ENCODE measurements at places on chromosomes 13 and 19. TPM values are rescaled to one million over a fixed set of nuclear protein-coding genes. Genes with fewer than 3 reads are reported as not detected.

Gene CBY2
- not detected for total RNA-seq

Gene NLRP9
- not detected for total RNA-seq

Gene NCAN
- total RNA-seq: not detected

Gene ZMYM2
- 62.4 TPM for total RNA-seq

Gene PSENEN
- 46.7 TPM for total RNA-seq

Gene IQCN
- total RNA-seq: 2.3 TPM

Gene ATXN8OS
- total RNA-seq: not detected

Gene PRKACA
- 62.6 TPM for total RNA-seq

Gene ARRDC5
- 0.24 TPM for total RNA-seq

Gene EDDM13
- 0.98 TPM for total RNA-seq

Gene SBK2
- not detected for total RNA-seq

Gene PTPRH
- not detected for total RNA-seq

Gene SERPINE3
- total RNA-seq: not detected

Gene TMEM238
- 9.7 TPM for total RNA-seq

Gene NCR1
- not detected for total RNA-seq

Gene CBLC
- not detected for total RNA-seq

Gene KASH5
- not detected for total RNA-seq

Gene IL11
- not detected for total RNA-seq

Gene CEACAM7
- not detected for total RNA-seq

Gene PSPN
- total RNA-seq: 1.5 TPM

- H3K36me3 ChIP-seq: peaks cover 8% of the 10 kb centered on the region
- H3K4me1 ChIP-seq: peaks cover 11% of the 10 kb centered on the region
- H3K27ac ChIP-seq: peak overlapping the region; percentile 58
- H3K4me3 ChIP-seq: no peak overlapping the region
- DNase-seq: no peak
Observed at GRCh38 chr13:52847682-52848432, 583 bp downstream of the PCDH8 start.

GRCh38 chr19:44823373-44823698, 14.4 kb downstream of the BCAM start:
- DNase-seq: no peak
- no peak overlapping the region for H3K4me3 ChIP-seq
- no peak overlapping the region for H3K27ac ChIP-seq
- H3K36me3 ChIP-seq: no peaks in the 10 kb centered on the region

GRCh38 chr19:50686310-50687032, 33.1 kb downstream of the SHANK1 start:
- no peak overlapping the region for H3K4me3 ChIP-seq
- no peak for DNase-seq
- no peak overlapping the region for H3K27ac ChIP-seq
- peaks cover 19% of the 10 kb centered on the region for H3K27me3 ChIP-seq

GRCh38 chr13:21013682-21014038, 47.7 kb downstream of the LATS2 start:
- H3K27ac ChIP-seq: no peak overlapping the region
- DNase-seq: no peak
- H3K27me3 ChIP-seq: no peaks in the 10 kb centered on the region
- H3K4me1 ChIP-seq: peaks cover 32% of the 10 kb centered on the region

GRCh38 chr19:10043286-10043927, 30.1 kb downstream of the RDH8 start:
- peaks cover 7% of the 10 kb centered on the region for H3K27me3 ChIP-seq
- H3K4me3 ChIP-seq: no peak overlapping the region
- H3K4me1 ChIP-seq: no peaks in the 10 kb centered on the region
- DNase-seq: no peak
- H3K36me3 ChIP-seq: no peaks in the 10 kb centered on the region

GRCh38 chr19:6699935-6700334, 20.5 kb downstream of the C3 start:
- no peak overlapping the region for H3K4me3 ChIP-seq
- DNase-seq: no peak
- H3K4me1 ChIP-seq: peaks cover 3% of the 10 kb centered on the region
- peaks cover 2% of the 10 kb centered on the region for H3K27me3 ChIP-seq
- no peaks in the 10 kb centered on the region for H3K36me3 ChIP-seq

- no peak overlapping the region for H3K27ac ChIP-seq
- H3K27me3 ChIP-seq: no peaks in the 10 kb centered on the region
- H3K4me3 ChIP-seq: peak overlapping the region; percentile 78
Observed at GRCh38 chr19:12783849-12784393, 7.4 kb upstream of the JUNB start.

- H3K36me3 ChIP-seq: no peaks in the 10 kb centered on the region
- no peak overlapping the region for H3K4me3 ChIP-seq
- H3K27ac ChIP-seq: no peak overlapping the region
- H3K4me1 ChIP-seq: peaks cover 3% of the 10 kb centered on the region
- DNase-seq: no peak
Observed at GRCh38 chr13:110300090-110300815, 6.7 kb downstream of the COL4A1 start.

DNA sequence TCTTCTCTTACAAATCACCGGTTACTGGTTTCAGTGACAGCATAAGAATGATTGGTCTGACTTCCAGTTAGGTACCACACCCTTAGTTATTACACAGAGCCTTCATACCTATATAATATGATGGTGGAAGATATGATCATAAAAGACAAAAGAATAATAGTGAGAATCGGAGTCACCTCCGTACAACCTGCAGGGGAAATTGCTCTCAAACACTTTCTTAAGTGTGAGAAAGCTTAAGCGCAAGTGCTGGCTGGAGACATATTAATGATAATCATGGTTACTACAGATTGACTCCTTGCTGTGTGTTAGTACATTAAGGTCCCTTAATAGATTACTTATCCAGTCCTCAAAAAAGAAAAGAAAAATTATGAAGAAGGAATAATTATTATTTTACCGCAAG, 1.8 kb upstream of the LHFPL6 start:
- no peak overlapping the region for H3K27ac ChIP-seq
- no peak for DNase-seq
- H3K4me1 ChIP-seq: peaks cover 14% of the 10 kb centered on the region
- H3K27me3 ChIP-seq: peaks cover 71% of the 10 kb centered on the region
- H3K36me3 ChIP-seq: no peaks in the 10 kb centered on the region

- no peak for DNase-seq
- H3K4me3 ChIP-seq: no peak overlapping the region
- H3K27ac ChIP-seq: no peak overlapping the region
- peaks cover 3% of the 10 kb centered on the region for H3K4me1 ChIP-seq
- no peaks in the 10 kb centered on the region for H3K27me3 ChIP-seq
Observed at GRCh38 chr13:46489586-46490023, 63.4 kb upstream of the LRCH1 start.

- peak overlapping the region; percentile 91 for H3K4me3 ChIP-seq
- peaks cover 43% of the 10 kb centered on the region for H3K4me1 ChIP-seq
- peaks cover 15% of the 10 kb centered on the region for H3K36me3 ChIP-seq
- DNase-seq: peak; percentile 78
- no peaks in the 10 kb centered on the region for H3K27me3 ChIP-seq
Observed at GRCh38 chr19:1261798-1262622, 7.1 kb upstream of the CIRBP start.

DNA sequence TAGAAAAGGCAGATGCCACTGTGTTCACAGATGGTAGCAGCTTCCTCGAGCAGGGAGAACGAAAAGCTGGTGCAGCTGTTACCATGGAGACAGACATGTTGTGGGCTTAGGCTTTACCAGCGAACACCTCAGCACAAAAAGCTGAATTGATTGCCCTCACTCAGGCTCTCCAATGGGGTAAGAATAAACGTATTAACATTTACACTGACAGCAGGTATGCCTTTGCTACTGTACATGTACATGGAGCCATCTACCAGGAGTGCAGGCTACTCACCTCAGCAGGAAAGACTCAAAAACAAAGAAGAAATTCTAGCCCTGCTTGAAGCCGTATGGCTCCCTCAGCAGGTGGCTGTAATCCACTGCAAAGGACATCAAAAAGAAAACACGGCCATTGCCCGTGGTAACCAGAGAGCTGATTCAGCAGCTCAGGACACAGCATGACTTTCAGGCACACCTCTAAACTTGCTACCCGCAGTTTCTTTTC, 197.7 kb downstream of the ZNF737 start:
- no peak for DNase-seq
- no peaks in the 10 kb centered on the region for H3K4me1 ChIP-seq
- H3K27me3 ChIP-seq: no peaks in the 10 kb centered on the region
- no peak overlapping the region for H3K4me3 ChIP-seq
- H3K27ac ChIP-seq: no peak overlapping the region

GRCh38 chr13:46682707-46683106, 114.3 kb downstream of the ESD start:
- peaks cover 20% of the 10 kb centered on the region for H3K4me1 ChIP-seq
- H3K4me3 ChIP-seq: no peak overlapping the region
- no peaks in the 10 kb centered on the region for H3K27me3 ChIP-seq
- peaks cover 32% of the 10 kb centered on the region for H3K36me3 ChIP-seq

DNA sequence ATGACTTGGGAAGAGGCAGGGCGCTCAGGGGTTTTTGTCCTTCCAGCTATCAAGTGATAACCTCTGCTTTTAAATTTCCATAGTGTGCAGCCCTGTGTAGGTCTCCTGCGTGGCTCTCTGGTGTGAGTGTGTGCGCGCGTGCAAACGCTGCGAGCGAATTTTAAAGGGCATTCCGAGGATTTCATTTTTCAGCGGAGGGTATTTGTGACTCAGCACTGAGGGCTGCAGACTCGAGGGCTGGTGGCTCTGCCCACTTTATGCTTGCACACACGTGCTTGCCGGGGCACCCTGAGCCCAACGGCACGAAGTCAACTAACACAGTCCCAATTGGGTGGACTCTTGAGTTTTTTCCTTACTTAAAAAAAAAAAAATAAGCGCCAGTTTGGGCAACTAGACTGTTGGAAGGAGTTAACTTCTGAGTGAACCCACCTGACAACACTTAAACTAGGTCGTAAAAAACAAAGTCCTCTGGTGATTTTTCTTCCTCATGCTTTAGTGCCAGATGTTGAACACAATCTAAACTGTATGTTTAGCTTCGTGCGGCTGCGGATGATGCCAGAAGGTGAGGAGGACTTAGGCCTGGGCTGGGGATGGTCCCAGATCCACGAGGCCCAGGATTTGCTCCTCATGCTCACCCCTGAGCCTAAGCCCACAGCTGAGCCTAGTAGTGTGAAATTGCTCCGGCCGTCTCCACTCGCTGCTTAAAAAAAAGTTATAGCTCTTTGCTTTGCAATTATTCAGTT, 2.1 kb downstream of the FGF9 start:
- H3K27me3 ChIP-seq: peaks cover 77% of the 10 kb centered on the region
- no peak overlapping the region for H3K27ac ChIP-seq
- no peaks in the 10 kb centered on the region for H3K36me3 ChIP-seq
- H3K4me1 ChIP-seq: peaks cover 40% of the 10 kb centered on the region
- H3K4me3 ChIP-seq: peak overlapping the region; percentile 66

GRCh38 chr19:11069561-11069960, 19.7 kb upstream of the LDLR start:
- no peak overlapping the region for H3K4me3 ChIP-seq
- no peak overlapping the region for H3K27ac ChIP-seq
- peaks cover 25% of the 10 kb centered on the region for H3K36me3 ChIP-seq
- no peaks in the 10 kb centered on the region for H3K27me3 ChIP-seq
- DNase-seq: no peak

- no peak overlapping the region for H3K27ac ChIP-seq
- no peak for DNase-seq
- H3K36me3 ChIP-seq: no peaks in the 10 kb centered on the region
- no peaks in the 10 kb centered on the region for H3K27me3 ChIP-seq
- H3K4me3 ChIP-seq: no peak overlapping the region
Observed at GRCh38 chr13:86946734-86947133, 724.4 kb upstream of the SLITRK5 start.

DNA sequence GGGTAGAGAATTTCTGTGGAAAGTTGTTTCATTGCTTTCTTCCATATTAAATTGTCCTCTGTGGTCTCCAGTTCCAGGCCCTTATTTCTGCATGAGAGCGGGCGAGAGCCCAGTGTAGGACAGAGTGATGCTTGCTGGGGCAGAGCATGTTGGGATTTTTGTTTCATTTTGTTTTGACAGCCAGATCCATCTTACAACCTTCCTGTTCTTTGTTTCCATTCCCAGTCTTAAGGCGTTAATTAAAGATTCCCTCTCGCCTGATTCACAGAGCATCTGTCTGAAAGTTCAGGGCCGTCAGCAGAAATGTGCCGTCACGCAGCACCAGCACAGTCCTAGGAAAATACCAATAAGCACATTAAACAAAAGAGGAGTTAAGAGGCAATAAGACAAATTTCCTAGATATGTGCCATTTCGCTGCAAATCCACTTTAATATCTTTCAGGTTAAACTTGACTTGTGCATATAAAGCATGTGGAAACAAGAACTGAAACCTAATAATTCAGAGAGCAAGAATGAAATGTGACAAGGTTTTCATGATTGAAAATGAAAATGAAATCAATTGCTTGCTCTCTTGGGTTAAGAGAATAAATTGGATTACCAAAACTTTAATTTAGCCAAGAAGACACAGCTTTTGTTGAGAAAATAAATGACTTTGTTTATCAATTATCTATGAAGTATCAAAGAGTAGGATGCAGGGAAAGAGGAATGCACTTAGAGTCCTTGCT, 210.7 kb upstream of the SLC10A2 start:
- H3K4me3 ChIP-seq: no peak overlapping the region
- no peaks in the 10 kb centered on the region for H3K27me3 ChIP-seq
- H3K27ac ChIP-seq: no peak overlapping the region
- H3K4me1 ChIP-seq: no peaks in the 10 kb centered on the region
- no peak for DNase-seq

GRCh38 chr19:39754544-39754943, 16.7 kb upstream of the CLC start:
- H3K36me3 ChIP-seq: no peaks in the 10 kb centered on the region
- H3K4me1 ChIP-seq: peaks cover 5% of the 10 kb centered on the region
- H3K27me3 ChIP-seq: peaks cover 23% of the 10 kb centered on the region

DNA sequence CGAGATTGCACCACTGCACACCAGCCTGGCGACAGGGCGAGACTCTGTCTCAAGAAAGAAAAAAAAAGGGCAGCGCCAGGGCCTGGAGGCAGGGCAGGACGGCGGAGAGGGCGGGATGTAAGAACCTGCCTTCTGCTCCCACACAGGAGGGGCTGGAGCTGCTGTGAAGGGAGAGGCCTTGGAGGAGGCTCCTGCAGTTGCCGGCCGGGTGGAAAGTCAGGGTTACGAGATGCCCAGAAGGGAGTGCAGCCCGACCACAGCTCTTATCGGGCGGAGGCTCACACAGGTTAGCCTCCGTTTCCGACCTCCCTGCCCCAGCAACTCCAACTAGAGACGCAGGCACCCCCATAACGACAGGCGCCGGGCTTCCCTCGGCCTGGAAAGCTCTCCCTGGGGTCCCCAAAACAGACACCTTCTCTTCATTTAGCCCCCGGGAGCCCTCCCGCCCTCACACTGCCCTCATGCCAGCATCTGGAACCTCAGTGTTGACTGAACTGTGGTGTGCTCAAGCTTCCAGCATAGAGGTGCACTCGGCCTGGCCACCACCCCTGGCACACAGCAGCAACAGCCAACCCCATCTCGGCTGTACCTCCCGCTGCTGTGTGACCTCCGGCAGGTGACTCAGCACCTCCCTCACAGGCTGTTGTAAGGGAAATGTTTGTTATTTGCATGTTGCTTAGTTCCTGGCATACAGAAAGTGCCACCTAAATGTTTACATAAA, 1.4 kb downstream of the PLPP2 start:
- DNase-seq: peak; percentile 65
- H3K27ac ChIP-seq: no peak overlapping the region
- H3K36me3 ChIP-seq: no peaks in the 10 kb centered on the region
- no peak overlapping the region for H3K4me3 ChIP-seq

- no peak overlapping the region for H3K27ac ChIP-seq
- no peak overlapping the region for H3K4me3 ChIP-seq
- H3K27me3 ChIP-seq: peaks cover 13% of the 10 kb centered on the region
- H3K4me1 ChIP-seq: no peaks in the 10 kb centered on the region
- no peaks in the 10 kb centered on the region for H3K36me3 ChIP-seq
Observed at GRCh38 chr19:5489551-5489950, 34.3 kb downstream of the ZNRF4 start.
